NCI-H2081 treated with DMSO at 0.1 percent for 48 hours (cell line): ENCODE measurements at places on chromosomes 2 and 18.

- no peak for DNase-seq
Measured at GRCh38 chr2:54455131-54455562, 980 bp upstream of the SPTBN1 start.

GRCh38 chr2:236318401-236318800 lies 54.2 kb upstream of the ASB18 start:
- no peak for DNase-seq

DNA sequence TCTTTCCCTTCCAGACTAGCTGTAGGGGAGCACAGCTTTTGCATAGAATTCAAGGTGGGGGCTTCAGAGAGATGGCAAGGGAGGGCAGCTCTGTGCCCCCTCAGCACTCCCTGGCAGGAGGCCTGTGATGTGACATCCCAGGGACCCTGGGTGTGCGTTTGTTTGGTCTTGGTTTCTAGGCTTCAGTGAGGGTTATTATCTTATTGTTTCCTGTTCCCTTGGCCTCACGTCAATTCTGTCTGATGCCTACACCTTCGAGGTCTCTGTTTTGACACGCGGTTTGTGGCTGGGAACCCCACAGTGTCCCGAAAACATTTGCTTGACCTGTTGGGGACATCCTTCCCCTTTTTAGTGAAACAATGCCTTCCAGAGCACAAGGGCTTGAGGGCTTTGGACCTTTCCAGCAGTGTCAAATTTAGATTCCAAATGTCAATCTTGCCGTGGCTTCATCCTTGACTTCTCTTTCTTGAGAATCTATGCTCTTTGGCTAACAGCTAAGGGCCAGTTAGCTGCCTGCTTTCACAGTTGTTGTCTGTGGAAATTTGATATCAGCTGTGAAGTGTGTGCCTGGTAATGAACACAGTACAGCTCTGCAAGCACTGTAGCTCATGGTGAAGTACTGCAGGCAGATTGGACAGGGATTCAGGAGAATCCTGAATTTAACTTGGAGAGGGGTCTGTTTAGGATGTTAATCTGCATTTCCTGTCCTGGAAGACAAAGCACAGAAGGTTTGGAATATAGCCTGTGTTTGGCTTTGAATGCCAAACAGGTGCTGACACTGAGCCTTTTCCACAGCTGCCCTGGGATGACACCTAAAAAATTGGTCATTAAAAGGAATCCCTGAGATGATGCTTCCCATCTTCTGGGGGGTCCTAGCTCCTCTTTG lies 108.2 kb upstream of the CXCR4 start:
- no peak for DNase-seq

DNA sequence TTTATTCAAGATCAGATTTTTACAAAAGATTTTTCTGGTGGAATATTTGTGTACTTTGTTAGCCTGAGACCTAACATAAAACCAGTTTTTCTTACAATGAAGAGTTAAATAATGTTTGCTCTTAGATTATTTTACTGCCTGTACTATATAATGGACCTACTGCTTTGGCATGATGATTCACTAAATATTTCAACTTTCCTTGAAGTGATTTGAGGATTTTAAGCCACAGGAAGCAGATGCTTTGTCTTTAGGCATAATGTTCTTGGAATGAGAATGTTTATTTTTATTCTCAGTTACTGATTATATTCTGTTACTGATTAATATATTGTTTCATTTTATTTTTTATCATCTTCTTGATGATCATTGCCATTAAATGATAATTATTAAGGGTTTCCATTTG lies 175.3 kb upstream of the LRP1B start:
- no peak for DNase-seq

DNA sequence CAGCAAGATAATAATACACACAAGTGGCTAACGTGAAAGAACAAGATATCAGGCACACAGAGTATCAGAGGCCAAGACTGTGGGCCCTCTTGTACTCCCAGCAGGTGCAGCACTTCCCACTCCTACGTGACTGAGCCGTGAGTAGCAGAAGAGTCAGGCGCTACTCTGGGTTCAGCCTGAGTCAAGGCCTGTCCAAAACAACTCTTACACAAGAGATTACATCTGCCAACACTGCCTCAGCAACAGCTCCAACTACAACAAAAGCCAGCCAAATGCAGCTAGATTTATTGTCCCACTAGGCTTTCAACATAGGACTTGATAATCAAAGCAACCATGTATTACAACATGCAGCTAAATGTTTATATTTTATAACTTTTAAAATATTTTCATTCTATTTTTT lies 56.2 kb downstream of the ITSN2 start:
- DNase-seq, result no peak

DNA sequence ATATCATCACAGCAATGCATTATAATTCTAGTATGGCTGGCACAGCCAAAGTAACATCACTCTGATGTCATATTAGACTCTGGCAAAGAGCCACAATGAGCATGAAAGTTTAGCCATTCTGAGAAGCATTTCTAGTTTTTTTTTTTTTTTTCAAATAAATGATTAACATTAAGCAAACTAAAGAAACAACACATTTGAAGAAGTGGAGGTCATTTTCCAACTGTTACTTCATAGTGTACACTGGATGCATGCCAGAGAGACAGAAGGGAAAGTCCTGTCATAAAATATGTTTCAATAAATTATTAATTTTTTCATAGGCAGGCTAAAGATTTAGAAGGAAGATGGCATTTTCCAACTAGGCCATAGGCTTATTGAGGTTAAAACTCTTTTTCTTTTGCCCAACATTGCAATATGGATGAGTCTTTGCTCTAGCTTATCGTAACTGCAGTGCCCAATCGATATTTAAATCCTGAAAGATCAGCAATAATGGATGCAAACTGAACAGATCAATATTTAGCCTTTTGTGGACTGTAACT lies 1630.4 kb upstream of the ACVR2A start:
- no peak for DNase-seq

DNA sequence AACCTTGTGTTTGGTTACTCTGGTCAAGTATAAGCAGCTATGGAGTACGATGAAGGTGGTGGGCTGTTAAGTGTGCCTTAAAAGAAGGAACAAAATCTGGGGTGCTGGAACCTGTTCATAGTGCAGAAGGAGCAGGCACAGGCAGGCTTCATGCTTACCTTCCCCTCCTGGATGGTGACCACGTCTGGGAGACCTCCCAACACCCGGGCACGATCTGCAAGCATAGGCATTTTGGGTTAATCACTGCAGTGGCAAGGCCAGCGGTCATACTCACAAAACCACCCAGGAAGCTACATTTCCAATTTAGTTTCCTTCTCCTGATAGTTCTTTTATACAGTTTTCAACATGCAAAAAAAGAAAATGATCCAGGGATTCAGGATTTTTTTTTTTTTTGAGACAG lies 58.7 kb upstream of the LPIN2 start:
- no peak for DNase-seq

DNA sequence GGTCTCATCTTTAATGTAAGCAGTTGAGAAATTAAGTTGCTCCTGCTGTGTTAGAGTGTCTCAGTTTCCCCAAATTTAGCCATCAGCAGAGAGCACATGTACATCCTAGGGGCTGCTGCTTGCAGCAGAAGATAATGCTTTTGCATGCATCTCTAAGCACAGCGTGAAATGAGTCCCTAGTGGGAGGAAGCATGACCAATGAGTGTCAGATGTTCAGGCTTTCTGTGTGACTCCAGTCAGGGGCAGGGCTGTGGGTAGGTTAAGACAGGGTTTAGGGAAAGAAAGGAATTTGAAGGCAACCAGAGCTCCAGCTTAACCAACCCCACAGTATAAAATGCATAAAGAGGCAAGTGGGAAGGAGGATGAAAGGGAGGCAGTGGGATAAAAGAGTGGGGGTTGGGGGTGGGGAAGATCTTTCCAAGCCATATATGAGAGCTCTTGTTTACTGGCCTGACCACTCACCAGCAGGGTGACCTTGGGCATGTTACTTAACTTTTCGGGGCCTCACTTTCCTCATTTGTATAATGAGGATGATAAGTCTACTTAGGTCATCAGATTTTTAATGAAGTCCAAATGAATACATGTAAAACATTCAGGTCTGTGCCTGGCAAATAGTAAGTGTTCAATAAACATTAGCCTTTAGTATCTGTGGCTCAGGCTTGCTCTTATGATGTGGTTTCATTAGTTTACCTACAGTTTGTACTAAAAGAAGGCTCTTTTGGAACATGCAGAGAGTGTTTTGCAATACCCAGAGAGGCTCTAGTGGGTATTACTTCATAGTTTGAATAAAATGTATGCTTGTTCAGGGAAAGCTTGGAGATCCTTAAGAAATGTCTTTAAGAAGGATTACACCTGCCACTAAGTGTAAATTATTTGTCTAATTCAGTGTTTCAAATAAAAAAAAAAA lies 42.7 kb upstream of the PELI1 start:
- no peak for DNase-seq

- DNase-seq, result no peak
Measured at GRCh38 chr2:168253379-168253778, 6.0 kb upstream of the STK39 start.

DNA sequence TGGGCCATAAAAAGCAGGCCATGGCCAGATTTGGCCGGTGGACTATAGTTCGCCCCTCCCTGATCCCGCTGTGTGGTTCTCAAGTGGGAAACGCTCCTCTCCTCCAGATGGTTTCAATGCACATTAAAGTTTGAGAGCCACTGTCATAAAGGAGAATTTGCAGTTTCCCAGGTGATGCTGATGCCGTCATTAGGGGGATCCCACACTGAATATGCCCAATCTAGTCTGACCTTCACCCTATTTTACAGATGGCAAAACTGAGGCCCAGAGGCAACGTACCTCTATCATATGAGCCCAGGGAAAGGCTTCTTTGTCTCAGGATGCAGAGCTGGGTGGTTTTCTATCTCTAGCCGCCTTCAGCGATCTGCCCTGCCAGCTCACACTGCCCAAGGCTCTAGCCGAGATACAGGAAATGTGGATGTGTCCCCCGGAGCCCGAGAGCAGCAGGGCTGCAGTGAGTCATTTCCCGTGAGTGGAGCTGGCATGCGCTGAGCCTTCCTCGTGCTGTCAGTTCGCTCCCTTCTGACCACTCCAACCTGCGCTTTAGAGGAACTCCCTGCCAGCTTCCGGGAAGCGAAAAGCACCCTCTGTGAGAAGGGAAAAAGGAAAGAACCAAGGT lies 116.2 kb downstream of the SMAD7 start:
- no peak for DNase-seq

GRCh38 chr2:215664847-215665525 lies 229.1 kb upstream of the FN1 start:
- no peak for DNase-seq

- DNase-seq, result no peak
Measured at GRCh38 chr18:36047521-36047920, 19.8 kb downstream of the RPRD1A start.

GRCh38 chr2:186573531-186573930 lies 16.3 kb upstream of the ITGAV start:
- no peak for DNase-seq

DNA sequence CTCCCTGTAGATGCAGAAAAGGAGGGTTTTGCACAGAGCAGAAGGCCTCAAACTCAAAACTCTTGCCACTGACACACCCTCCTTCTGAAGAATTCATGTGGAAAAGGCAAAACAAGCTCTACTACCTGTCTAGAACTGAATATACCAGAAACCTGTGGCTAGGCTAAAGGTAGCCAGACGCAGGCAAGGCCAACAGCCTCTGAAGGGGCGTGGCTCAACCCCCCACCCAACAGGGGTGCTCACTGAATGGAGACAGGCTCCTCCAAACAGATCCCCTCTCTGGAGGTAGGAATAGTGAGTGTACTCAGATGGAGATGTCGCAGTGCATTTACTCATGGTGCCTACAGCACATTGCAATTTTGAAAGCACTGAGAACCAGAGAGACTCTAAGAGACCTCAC lies 3.0 kb upstream of the STK17B start:
- DNase-seq, result no peak
